Activated CD4-positive, alpha-beta T cell treated with anti-CD3 and anti-CD28 coated beads, Interleukin-2, amount 50 U/mL, for 1 hour (primary cell): ENCODE measurements at places on chromosomes 12 and 14.

- no peak for DNase-seq
Measured at GRCh38 chr14:45811155-45811554, 558.2 kb upstream of the MIS18BP1 start.

DNA sequence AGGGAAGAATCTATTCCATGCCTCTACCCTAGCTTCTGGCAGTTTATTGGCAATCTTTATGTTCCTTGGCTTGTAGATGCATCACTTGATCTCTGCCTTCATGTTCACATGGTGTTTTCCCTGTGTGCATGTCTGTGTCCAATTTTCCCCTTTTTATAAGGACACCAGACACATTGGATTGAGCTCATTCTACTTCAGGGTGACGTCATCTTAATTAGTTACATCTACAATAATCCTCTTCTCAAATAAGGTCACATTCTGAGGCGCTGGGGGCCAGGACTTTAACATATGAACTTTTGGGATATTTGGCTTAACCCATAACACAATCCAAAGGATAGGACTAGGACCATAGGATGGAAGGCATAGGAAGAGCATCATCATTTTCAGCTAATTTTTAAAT, 101.4 kb downstream of the KCNMB4 start:
- DNase-seq: no peak

DNA sequence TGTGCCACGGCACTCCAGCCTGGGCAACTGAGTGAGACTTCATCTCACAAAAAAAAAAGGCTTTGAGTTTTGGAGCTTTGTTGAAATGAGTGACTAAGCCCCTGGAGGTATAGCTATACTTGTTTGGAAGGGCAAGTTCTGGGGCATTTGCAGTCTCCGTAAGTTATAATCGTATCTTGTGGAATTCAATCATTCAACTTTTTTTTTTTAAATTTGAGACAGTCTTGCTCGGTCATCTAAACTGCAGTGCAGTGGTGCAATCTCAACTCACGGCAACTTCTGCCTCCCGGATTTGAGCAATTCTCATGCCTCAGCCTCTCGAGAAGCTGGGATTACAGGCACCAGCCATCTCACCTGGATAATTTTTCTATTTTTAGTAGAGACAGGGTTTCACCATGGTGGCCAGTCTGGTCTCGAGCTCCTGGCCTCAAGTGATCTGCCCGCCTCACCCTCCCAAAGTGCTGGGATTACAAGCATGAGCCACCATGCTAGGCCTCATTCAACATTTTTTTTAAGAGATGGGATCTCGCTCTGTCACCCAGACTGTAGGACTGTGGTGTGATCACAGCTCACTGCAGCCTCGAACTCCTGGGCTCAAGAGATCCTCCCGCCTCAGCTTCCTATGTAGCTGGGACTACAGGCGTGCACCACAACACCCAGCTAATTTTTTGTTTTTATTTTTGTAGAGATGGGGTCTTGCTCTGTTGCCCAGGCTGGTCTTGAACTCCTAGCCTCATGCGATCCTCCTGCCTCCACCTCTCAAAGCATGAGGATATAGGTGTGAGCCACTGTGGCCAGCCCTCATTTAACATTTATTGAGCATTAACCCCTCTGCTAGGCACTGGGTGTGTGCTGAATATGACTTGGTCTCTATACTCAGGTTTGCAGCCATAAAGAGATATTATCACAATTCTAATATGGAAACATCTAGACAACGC, 133.7 kb upstream of the MAP1LC3B2 start:
- DNase-seq: no peak

- DNase-seq: no peak
Measured at GRCh38 chr14:31124197-31124596, 83.4 kb downstream of the HECTD1 start.

DNA sequence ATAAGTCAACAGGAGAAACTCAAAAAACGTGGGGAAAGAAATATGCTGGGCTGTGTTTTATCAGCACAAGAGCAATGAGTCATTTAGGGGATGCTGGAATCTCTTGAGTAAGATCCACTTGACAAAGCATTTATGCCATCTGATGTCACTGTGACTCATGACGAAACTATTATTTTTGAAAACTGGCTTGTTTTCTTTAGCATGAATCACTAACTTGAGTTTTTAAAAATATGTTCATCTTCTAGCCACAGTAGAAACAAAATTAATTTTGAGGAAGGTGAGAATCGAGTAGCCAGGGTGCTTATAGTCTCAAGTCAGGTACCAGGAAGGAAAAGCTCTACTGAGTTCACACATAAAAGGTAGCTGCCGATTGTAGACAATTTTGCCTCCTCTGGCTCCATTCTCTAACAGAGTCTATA, 456.2 kb upstream of the MGAT4C start:
- DNase-seq: no peak

DNA sequence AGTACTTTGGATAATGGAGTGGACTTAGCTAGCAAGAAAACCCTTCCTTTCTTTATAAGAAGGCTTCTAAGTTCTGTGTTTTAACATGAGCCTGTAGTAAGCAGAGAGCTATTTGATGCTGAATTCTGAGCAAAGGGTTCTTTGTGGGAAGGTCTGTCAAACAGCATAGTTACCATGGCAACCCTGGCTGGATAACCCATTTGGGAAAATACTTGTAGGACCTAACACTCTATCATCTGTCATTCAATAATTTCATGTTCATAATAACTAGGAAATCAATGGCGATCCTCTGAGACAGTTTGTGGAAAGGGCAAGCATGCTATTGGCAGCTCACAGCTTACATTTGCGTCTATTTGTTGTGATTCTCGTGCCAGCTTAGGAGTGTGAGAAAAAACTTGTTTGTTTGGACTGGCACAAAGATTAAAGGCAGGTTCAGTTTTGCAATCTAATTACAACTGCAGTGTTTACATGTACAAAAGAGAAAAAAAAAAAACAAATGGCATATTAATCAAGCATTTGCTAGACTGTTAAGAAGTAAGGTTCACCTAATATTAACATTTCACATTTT, 219.2 kb downstream of the PDZRN4 start:
- DNase-seq: no peak

- DNase-seq: peak; percentile 61
Measured at GRCh38 chr12:53078425-53079225, 565 bp downstream of the SPRYD3 start.

GRCh38 chr12:73863546-73863945, 674.1 kb upstream of the ATXN7L3B start:
- DNase-seq: no peak

- no peak for DNase-seq
Measured at GRCh38 chr12:63978519-63978918, 134.0 kb downstream of the SRGAP1 start.

GRCh38 chr12:96698521-96698920, 208.5 kb upstream of the NEDD1 start:
- DNase-seq: no peak

DNA sequence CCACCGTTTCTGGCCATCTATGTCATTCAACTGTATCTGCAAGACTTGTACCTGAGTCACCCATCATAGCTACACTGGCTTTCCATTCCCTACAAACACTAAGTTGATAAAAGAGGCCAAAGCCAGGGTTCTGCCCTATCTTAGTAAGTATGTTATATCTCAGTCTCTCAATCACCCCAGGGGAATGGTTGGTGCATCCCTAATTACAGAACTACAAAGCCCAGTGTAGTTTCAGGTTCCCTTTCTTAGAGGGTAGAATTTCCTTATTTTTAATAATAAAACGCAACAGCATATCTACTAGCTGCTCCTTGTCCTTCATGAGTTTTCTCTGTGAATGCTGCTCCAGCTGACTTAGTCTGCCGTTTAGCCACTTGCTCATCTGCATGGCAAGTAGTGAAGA, 57.6 kb downstream of the ST8SIA1 start:
- no peak for DNase-seq

- no peak for DNase-seq
Measured at GRCh38 chr12:111076611-111077451, 156.5 kb upstream of the MYL2 start.
